ENCODE measurements at places on chromosomes 4 and X.
A peak's percentile ranks its signal among the peaks of the same experiment; 100 is the strongest.

GRCh38 chr4:113383111-113383785, 333.8 kb downstream of the ANK2 start:
- DNase-seq, result peak; percentile 63

- DNase-seq, result no peak
Measured at GRCh38 chrX:17596546-17597205, 140.6 kb upstream of the SCML1 start.

DNA sequence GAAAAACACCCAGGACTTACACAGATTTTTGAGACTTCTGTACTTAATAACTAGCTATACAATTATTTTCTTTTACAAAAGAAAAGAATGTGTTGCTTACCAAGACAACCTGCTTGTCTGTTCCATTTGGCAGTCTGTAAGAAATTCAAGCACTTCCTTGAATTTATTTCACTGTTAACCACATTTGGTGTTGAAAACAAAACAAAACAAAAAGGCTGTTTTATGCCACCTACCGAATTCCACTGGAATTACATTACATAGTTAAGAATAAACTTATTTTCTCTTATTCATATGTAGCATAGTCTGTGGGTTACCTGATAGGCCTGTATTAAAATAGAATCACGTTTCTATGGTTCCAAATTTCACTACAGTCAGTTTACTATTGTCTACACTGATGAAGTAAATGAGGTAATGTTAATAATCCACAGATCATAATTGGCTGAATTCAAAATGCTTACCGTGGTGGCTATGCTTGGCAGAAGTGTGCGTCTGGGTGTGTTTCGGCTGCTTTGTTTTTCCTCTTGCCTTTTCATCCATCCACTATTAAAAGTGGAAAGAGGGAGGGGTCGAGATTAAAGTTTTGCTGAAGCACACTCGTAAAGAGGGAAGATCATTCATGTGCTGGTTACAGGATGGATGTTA, at the start of gene TLR1:
TLR1 (minus strand) TSS at position 138 of the 642 bp plus-strand sequence. CDS start 5,960 bp downstream, outside the sequence.
- no peak for DNase-seq

DNA sequence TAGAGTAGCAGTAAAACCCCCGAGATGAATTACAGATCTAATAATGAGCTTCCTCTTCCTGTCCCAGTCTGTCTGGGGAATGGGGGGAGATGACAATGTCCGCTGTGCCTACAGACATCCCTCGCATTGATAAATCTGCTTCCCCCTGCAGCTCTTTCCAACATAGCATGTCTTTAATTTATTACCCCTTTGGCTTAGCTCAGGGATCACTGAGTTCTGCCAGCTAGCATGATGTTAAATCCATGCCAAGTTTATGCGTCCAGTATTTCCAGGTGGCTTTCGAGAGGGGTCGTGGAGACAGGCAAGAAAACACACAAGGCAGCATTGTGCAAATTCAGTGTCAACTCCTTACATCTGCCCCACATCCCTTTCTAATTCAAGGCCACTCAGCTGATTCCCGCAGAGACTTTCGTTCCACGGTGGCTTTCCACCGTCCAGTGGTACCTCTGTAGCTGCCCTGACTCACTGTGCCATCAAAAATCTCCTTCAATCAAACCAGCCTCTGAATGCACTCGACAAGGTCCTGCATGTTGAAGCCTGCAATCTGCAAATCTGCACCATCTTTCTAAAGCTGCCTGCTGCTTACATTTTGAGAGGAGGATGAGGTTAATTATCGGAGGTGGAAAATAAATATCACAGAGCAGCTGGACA, 75.1 kb downstream of the MXRA5 start:
- DNase-seq, result peak; percentile 25

GRCh38 chr4:166308647-166309046, 435.6 kb downstream of the TLL1 start:
- DNase-seq, result peak; percentile 90

DNA sequence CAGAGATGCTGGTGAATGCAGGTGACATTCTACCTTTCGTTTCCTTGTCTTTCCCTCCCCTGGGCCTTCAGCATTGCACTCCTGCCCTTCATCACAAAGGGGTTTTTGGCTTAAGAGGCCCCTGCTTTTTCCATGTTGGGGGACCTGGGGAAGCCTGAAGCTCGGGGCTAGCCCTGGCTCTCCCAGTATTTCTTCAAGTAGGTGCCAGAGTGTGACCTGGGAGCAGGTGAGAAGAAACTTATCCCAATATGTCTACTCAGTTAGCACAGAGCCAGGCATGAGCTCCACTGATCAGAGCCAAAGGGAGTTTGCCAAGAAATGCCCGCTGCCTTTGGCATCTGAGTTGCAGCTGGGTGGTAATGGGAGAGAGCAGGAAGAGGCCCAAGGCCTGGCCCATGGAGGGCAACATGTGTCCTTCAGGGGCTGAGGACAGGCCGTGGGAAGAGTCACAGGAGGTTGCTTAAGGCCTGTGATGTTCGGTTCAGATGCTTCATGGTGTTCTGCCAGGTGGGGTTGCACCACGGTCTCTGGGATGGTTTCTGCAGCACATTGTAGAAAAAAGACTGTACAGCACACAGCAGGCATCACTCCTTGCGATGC, 7.6 kb downstream of the PRRG3 start:
- no peak for DNase-seq

DNA sequence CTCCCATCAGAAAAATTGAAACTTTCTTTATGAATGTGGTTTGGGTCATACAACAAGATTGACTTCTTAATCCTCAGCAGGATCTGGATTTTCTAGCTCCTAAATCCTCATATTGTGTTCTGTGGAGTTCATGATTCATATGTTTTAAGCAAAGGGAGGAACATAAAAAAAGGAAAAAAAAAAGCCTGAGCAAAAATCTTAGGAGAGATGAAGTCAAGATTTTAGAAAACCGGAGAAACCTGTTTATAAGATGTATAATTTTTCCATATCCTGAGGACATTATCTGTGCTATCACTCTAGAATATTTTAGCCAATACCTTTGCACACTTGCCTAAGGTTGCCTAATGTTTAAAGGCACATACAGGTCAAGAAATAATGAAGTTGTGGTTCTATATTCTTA, 7.0 kb upstream of the EREG start:
- DNase-seq, result no peak

DNA sequence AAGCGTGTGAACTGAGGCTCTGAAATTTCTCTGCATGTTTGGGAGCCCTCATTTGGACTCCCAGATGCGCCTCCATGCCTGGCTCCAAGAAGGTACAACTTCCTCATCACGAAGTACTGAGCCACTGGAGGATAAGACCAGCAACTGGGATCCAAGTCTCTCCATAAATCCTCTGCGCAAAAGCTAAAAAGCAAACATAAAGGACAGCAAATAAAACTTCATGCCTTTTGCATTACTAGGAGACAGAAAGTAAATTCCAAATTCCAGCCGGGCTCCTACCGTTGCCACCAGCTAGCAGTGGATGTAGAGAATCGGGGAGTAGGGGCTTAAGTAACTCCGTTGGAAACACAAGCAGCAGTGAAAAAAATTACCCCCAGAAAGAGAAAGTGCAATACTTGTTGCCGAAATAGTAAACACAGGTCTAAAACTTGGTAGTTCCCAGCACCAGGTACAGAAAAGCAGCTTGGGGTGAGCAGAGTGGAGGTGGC, 477.1 kb upstream of the TENM3 start:
- DNase-seq, result no peak

- DNase-seq, result no peak
Measured at GRCh38 chr4:185664481-185664880, 129.2 kb upstream of the PDLIM3 start.

DNA sequence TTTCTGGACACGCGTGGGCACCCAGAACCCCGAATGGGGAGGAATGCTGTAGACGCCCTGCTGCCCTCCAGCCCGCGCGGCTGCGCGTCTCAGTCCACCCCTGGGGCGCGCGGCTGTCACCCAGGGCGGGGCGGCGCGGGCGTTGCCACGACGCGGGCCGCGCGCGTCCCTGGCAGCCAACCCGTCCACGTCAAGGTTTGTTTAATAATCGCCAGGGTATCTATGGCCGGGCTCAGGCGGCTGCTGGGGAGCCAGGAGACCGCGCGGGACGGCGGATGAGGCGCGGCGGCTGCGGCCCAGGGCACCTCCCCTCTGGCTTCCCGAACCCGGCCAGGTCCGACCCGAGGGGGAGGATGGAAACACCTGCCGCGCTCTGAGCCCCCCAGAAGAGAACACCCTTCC, at the start of gene SPATA18:
SPATA18 (plus strand) TSS at position 92 of the 402 bp plus-strand sequence. CDS start 401 bp downstream, outside the sequence.
- no peak for DNase-seq

DNA sequence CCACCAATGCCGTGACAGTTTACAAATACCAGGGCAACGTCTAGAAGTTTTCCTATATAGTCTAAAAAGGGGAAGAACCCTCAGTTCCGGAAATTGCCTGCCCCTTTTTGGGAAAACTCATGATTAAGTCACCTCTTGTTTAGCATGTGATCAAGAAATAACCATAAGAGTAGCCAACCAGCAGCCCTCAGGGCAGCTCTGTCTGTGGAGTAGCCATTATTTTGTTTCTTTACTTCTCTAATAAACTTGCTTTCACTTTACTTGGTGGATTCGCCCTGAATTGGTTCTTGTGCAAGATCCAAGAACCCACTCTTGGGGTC, 20.0 kb upstream of the HOPX start:
- DNase-seq, result no peak

GRCh38 chrX:28229217-28229616, 248.0 kb upstream of the DCAF8L1 start:
- DNase-seq, result no peak

DNA sequence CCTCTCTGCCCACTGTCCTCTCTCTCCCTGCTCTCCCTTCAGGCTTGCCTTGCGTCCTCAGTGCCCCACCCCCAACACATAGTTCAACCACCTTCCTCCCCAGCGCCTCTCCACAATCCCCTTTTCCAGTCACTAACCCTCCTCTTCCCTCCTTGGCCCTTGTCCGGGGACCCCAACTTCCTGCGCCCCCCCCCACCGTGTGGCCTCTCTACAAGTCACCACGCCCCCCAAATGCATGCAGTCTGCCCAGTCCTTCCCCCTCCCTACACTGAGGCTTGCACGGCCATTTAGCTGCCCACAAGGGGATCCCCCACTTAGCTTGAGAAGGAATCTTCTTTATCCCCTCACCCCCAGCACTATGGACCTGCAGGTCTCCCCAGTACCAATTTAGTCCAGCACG, 569 bp downstream of the CXCR3 start:
- DNase-seq, result no peak

GRCh38 chrX:114127411-114128025, 456.4 kb upstream of the HTR2C start:
- no peak for DNase-seq

DNA sequence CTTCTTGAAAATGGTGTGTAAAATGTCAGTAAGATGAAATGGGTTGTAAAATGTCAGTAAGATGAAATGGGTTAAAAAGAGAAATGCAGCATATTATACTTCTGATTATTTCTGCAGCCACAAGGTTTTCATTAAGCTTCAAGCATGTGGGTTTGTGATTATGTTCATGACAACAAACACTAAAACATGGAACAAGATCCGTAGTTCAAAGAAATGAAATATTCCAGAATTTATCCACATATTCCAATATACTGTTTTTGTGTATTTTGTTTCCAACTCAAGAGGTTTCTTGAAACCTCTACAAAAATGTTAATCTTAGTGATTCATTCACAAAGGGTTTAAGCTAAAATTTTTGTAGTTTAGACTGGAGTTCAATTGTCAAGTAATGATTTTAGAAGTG, 84.0 kb downstream of the ADAMTS3 start:
- DNase-seq, result no peak

DNA sequence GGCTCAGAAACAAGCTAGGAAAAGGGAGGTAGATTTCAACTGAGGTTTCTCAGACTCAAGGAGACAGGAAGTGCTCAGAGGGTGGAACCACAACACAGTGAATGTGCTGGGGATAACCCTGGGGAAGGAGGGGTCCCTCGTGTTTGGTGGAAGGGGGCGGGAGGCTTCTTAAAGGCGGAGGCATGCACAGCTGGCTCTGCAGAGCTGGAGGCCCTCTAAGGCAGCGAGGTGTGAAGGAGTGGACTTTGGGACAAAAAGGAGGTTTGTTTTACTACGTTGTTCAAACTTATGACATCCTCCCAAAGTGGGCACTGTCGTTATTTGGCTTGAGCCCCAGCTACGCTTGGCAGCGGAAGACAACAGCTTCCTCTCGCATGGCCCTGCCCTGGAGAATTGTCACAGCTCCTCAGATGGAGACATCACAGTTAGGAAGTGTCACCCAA, 21.7 kb upstream of the MTM1 start:
- no peak for DNase-seq

DNA sequence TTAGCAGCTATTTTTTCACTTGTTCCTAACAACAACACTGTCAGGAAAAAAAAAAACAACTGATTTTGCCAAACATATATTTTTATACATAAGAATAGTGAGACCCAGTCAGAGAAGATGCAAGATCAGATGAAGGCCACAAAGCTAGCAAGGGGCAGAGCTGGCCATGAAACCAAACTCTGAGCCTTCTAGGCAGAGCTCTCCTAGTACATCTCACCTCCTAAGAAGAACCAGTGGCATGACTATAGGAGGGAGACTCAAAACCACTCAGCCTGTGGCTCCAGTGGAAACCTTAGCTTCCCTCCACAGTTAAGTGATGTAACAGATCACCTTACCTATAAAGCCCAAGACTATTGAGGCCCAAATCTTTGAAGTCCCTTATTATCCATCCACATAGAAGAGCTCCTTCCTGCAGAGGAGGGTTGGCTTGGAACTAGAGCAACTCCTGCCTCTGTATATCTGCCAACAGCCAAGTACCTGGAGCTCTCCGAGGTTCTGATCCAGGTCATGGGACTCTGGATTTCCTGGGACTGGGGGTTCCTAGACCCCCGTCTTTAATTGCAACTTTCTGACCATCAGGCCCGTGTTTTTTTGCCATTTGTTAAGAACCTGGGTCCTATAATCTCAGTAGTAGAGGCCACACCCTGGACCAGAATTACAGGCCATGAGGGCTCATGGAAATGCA, 136.5 kb downstream of the SH3KBP1 start:
- no peak for DNase-seq

DNA sequence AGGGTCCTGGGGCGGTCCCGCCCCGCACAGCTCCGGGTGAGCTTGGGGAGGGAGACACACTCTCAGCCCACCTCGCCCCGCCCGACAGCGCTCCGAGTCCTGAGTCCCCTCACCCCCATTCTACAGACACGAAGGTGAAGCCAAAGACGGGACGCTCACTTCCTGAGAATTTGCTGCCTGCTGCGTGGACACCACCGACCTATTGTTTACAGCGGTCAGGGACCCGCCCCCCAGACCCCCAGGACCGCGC, 796 bp upstream of the ZNF141 start:
- no peak for DNase-seq

DNA sequence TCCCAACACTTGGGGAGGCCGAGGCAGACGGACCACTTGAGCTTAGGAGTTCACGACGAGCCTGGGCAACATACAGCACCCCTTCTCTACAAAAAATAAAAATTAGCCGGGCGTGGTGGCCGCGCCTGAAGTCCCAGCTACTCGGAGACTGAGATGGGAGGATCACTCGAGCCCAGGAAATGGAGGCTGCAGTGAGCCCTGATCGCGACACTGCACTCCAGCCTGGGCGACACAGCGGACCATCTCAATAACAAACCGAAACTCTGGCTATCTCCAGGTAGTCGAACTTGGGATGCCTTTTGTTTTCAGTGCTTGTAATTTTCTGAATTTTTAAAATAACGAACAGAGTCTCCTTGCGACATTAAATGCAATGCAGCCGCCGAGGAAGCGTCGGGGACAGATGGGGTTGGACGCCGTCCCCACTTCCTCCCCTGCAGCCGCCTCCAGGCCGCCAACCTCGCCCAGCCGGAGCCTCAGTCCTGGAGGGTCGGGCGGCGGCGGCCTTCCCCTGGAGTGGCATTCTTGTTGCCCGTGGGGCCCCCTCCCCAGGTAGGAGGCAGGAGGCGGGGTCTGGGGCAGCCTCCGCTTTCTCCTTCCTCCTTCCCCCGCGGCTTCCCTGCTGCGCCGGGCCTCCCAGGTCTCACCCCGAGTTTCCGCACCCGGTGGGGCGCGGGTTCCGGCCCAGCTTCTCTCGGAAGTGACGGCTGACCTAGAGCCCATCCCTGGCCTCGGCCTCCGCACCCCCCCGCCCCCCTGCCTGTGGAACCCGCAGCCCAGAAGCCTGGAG, 14.6 kb downstream of the HMX1 start:
- no peak for DNase-seq
